ENCODE measurements at places on chromosomes 16 and 17.

DNA sequence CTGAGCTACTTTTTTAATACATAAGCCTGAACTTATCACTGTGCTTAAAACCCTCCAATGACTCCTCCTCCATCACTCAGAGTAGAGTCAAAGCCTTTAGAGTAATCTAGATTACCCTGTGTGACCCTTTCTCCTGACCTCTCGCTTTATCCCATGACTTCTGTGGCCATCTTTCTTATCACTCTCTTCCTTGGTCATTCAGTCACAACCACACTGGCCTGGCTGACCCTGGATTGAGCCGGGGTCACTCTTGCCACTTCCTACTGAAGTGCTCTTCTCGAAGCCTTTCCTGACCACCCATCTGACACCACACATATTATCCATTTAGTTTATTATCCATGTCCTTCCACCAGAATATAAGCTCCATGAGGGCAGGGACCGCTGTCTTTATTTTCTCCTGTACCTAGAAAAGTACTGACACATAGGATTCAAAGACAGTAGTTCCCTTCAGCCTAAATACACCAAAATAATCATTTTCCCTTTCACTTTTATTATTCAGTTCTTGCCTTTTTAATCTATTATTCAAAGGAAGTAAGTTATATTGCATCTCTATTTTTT is 28.0 kb upstream of the ABCA9 start:
- peaks cover 6% of the 10 kb centered on the region for H3K4me1 ChIP-seq
- H3K27ac ChIP-seq, result no peak overlapping the region
- no peak overlapping the region for H3K4me3 ChIP-seq
- no peak for DNase-seq
- H3K36me3 ChIP-seq, result peaks cover 6% of the 10 kb centered on the region

- no peak overlapping the region for H3K4me3 ChIP-seq
- no peak for DNase-seq
- no peak overlapping the region for H3K27ac ChIP-seq
- H3K36me3 ChIP-seq, result no peaks in the 10 kb centered on the region
- peaks cover 22% of the 10 kb centered on the region for H3K4me1 ChIP-seq
- H3K27me3 ChIP-seq, result no peaks in the 10 kb centered on the region
Measured at GRCh38 chr16:11234884-11235702, 20.9 kb downstream of the SOCS1 start.

GRCh38 chr17:82561429-82562035 is 42.0 kb downstream of the FOXK2 start:
- no peaks in the 10 kb centered on the region for H3K36me3 ChIP-seq
- no peaks in the 10 kb centered on the region for H3K27me3 ChIP-seq
- no peak for DNase-seq
- peaks cover 36% of the 10 kb centered on the region for H3K4me1 ChIP-seq
- H3K27ac ChIP-seq, result no peak overlapping the region
- no peak overlapping the region for H3K4me3 ChIP-seq

GRCh38 chr17:80575057-80575875 is 30.6 kb downstream of the RPTOR start:
- peak; percentile 92 for DNase-seq
- no peaks in the 10 kb centered on the region for H3K27me3 ChIP-seq
- H3K4me1 ChIP-seq, result no peaks in the 10 kb centered on the region
- H3K27ac ChIP-seq, result no peak overlapping the region
- H3K4me3 ChIP-seq, result no peak overlapping the region
- no peaks in the 10 kb centered on the region for H3K36me3 ChIP-seq

GRCh38 chr17:4849011-4849536 is 15.9 kb downstream of the MINK1 start:
- H3K27ac ChIP-seq, result no peak overlapping the region
- no peaks in the 10 kb centered on the region for H3K27me3 ChIP-seq
- peaks cover 41% of the 10 kb centered on the region for H3K4me1 ChIP-seq
- H3K36me3 ChIP-seq, result no peaks in the 10 kb centered on the region
- DNase-seq, result no peak

- no peak overlapping the region for H3K27ac ChIP-seq
- no peaks in the 10 kb centered on the region for H3K36me3 ChIP-seq
- no peak overlapping the region for H3K4me3 ChIP-seq
- H3K27me3 ChIP-seq, result peaks cover 11% of the 10 kb centered on the region
- no peaks in the 10 kb centered on the region for H3K4me1 ChIP-seq
Measured at GRCh38 chr16:51763072-51763661, 612.1 kb upstream of the SALL1 start.

Data from adrenal gland (tissue), 19 donors.